ENCODE measurements at places on chromosomes 3 and 15. TPM values are rescaled to one million over a fixed set of nuclear protein-coding genes. Genes with fewer than 3 reads are reported as not detected.

TMIE gene
- total RNA-seq, result 0.27 TPM

FAIM gene
- 7.2 TPM for total RNA-seq

PCOLCE2 gene
- 8.4 TPM for total RNA-seq

RHCG gene
- not detected for total RNA-seq

CALML4 gene
- total RNA-seq, result 9.7 TPM

VILL gene
- 23.4 TPM for total RNA-seq

TRH gene
- not detected for total RNA-seq

KCNH8 gene
- total RNA-seq, result 0.70 TPM

AEN gene
- 40.3 TPM for total RNA-seq

A4GNT gene
- not detected for total RNA-seq

TRPM1 gene
- not detected for total RNA-seq

SLC51A gene
- 7.5 TPM for total RNA-seq

SKOR1 gene
- total RNA-seq, result 0.69 TPM

CPEB1 gene
- total RNA-seq, result 0.26 TPM

C2CD4A gene
- total RNA-seq, result not detected

CD86 gene
- 19.5 TPM for total RNA-seq

CCDC33 gene
- not detected for total RNA-seq

GHSR gene
- total RNA-seq, result not detected

CLDN16 gene
- not detected for total RNA-seq

HIGD2B gene
- not detected for total RNA-seq

FETUB gene
- total RNA-seq, result not detected

SCAMP5 gene
- 8.1 TPM for total RNA-seq

CLDN11 gene
- total RNA-seq, result 10.7 TPM

ATP1B3 gene
- 70.8 TPM for total RNA-seq

CHRM5 gene
- not detected for total RNA-seq

PEX11A gene
- 3.0 TPM for total RNA-seq

CIDEC gene
- total RNA-seq, result not detected

SEMA3F gene
- 56.1 TPM for total RNA-seq

GPR27 gene
- 7.3 TPM for total RNA-seq

FOXB1 gene
- 0.13 TPM for total RNA-seq

OIP5 gene
- total RNA-seq, result not detected

NOX5 gene
- 22.4 TPM for total RNA-seq

CPNE4 gene
- total RNA-seq, result not detected

PTPN23 gene
- total RNA-seq, result 54.7 TPM

KBTBD12 gene
- 0.09 TPM for total RNA-seq

ITIH1 gene
- 0.85 TPM for total RNA-seq

Data from spleen (tissue), 13 donors.